Naive thymus-derived CD8-positive, alpha-beta T cell (primary cell): ENCODE measurements at places on chromosomes 11 and 22.

GRCh38 chr22:48894804-48895250 lies 932.8 kb downstream of the BRD1 start:
- no peak for DNase-seq

DNA sequence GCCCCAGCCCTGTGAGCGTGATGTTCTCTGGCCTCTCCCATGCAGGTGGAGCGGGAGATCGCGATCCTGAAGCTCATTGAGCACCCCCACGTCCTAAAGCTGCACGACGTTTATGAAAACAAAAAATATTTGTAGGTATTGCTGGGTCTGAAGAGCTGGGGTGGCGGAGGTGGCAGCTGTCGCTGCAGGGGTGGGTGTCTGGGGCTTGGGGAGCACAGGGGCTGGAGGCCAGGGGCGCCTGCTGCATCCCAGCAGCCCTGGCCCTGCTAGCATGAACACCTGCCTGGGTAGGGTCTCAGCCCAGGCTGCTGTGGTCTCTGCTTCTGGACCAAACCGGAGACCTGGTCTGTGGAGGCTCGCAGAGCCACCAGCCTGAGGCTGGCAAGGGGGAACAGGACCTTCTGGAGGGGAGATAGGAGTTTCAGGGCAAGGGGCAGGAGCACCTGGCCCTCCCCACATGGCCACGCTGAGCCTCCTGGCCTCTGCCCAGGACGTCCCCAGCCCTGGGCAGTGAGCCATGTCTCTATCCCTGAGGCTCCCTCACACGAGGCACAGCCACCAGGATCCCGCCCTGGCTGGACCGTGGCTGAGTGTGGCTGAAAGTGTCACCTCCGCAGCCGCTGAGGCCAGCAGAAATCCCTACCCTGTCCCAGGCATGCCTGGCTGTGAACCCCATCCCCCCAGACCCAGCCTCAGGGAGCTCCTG lies 48.2 kb downstream of the MOB2 start:
- DNase-seq = no peak

- DNase-seq = no peak
These were observed 16.1 kb downstream of the EIF3F start for GRCh38 chr11:8003187-8003586.

GRCh38 chr11:1834779-1835670 lies at the start of gene SYT8:
SYT8 (plus strand) TSS chr11:1834990; CDS start chr11:1835106, 116 bp downstream.
- no peak for DNase-seq

GRCh38 chr22:43092085-43092484 lies 2.9 kb upstream of the TTLL1 start:
- no peak for DNase-seq
